Epithelial cell of proximal tubule (primary cell): ENCODE measurements at places on chromosomes 2 and 18. TPM values are rescaled to one million over a fixed set of nuclear protein-coding genes. Genes with fewer than 3 reads are reported as not detected.

- no peak for DNase-seq
These were observed 417.5 kb downstream of the ZEB2 start for GRCh38 chr2:144102386-144102785.

GRCh38 chr18:61322265-61322873 lies 10.9 kb upstream of the CDH20 start:
- no peak for DNase-seq

NAT8 gene
- not detected in 2 replicates for total RNA-seq

- DNase-seq: no peak
These were observed 15.3 kb downstream of the CROCC2 start for GRCh38 chr2:240921311-240921994.

- DNase-seq: no peak
These were observed 17.6 kb downstream of the MYL12B start for GRCh38 chr18:3279201-3280185.

GRCh38 chr18:49227001-49227380 lies 233.5 kb downstream of the DYM start:
- DNase-seq: no peak

IKZF2 gene
- total RNA-seq: 0.86 and 1.8 TPM in 2 replicates

GRCh38 chr2:144162652-144163051 lies 357.3 kb downstream of the ZEB2 start:
- DNase-seq: no peak

CHRNG gene
- not detected in 2 replicates for total RNA-seq

SERPINB10 gene
- 0.98 TPM in 1 of 2 replicates, not detected in the other for total RNA-seq

- DNase-seq: no peak
These were observed 37.9 kb upstream of the RPL31 start for GRCh38 chr2:100964222-100964621.

DNA sequence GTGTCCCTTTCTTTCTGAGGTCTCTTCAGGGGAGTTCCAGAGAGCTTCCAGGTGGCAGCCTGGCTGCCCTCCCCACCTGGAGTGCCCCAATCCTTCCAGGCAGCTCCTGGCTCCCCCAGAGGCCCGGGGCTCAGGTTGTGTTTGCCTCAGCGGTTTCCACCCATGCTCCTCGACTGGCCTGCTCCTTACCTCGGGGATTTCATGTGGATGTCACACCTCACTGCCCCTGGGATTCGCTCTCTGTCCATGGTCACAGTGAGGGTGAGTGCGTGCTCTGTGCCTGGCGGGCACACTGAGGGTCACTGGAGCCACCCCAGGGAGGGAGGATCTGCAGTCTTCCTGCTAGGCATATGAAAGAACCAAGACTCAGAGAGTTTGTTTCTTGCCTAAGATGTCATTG lies 2.1 kb upstream of the TOGARAM2 start:
- no peak for DNase-seq

HRH4 gene
- 0.12 TPM in 1 of 2 replicates, not detected in the other for total RNA-seq

ANKRD62 gene
- total RNA-seq: not detected in 2 replicates

DNA sequence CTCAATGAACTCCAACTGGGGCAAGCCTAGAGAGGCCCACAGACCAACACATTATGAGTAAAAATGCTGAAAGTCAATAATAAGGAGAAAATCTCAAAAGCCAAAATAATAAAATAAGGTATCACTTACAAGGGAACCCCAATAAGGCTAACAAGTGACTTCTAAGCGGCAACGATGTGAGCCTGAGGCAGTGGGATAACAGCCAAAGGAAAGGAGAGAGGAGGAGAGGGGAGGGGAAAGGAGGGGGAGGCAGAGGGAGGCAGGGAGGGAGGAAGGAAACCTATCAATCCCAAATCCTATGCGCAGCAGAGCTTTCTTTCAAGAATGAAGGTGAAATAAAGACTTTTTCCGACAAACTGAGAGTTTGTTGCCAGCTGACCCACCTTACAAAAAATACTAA lies 6.0 kb upstream of the NFATC1 start:
- DNase-seq: no peak

- DNase-seq: no peak
These were observed 28.6 kb upstream of the SETBP1 start for GRCh38 chr18:44651918-44652572.

- no peak for DNase-seq
These were observed 95.4 kb downstream of the HNMT start for GRCh38 chr2:138059487-138060300.

LDLRAD4 gene
- under 0.01 TPM in 1 of 2 replicates, not detected in the other for total RNA-seq

DNER gene
- 1.3 and 2.7 TPM in 2 replicates for total RNA-seq

RMND5A gene
- 19.5 and 20.5 TPM in 2 replicates for total RNA-seq

GKN1 gene
- not detected in 2 replicates for total RNA-seq
